ENCODE measurements at places on chromosomes 7 and 10. TPM values are rescaled to one million over a fixed set of nuclear protein-coding genes. Genes with fewer than 3 reads are reported as not detected.

DNA sequence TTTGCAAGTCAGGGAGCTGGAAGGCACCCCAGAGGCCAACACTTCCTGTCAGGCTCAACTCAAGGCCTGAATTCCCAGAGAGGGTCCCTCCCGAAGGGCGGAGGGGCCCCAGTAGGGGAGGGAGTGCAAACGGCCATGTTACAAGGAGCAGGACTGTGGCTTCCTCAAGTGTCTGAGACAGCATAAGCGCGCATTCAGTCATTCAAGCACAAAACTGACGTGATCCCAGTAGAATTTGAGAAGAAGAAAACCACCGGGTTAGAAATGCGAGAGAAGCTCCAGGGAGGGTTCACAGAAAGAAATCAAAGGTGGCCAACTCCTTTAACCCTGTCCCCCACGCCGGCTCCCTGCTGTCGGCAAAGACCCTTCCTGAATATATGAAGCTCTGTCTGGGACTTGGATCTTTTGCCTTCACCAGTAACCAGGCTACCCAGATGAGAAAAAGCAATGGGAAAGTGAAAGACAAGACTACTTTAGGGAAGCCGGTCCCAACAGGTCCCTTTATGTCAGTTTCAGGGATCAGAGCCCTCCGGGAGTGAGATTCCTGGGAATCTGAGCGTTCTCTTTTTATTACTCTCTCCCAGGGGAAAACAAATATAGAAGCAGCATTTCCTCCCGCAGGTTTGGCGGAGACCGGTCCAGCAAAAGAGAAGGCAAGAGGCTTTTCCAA lies 1.3 kb downstream of the AFAP1L2 start:
- DNase-seq = no peak

- DNase-seq = no peak
These were observed 53.0 kb upstream of the LRRC17 start for GRCh38 chr7:102859799-102860125.

DNA sequence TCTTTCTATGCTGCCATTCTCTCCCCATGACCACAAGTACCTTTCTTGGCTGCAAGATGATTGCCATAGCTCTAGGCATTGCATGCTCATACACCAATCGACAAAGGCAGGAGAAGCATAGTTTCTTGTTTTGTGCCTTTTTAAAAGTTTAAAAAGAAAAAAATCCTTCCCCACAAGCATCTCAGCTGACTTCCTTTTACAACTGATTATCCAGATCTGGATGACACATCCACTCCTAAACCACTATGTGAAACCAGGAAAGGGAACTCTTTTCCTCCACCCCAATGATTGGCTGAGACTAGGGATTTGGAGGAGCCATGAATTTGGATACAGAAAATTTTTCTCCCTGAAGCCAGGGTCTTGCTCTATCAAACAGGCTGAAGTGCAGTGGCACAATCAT lies 14.5 kb upstream of the LRRC4 start:
- DNase-seq = no peak

GRCh38 chr7:44909596-44910389 lies 24.5 kb upstream of the PURB start:
- no peak for DNase-seq

DNA sequence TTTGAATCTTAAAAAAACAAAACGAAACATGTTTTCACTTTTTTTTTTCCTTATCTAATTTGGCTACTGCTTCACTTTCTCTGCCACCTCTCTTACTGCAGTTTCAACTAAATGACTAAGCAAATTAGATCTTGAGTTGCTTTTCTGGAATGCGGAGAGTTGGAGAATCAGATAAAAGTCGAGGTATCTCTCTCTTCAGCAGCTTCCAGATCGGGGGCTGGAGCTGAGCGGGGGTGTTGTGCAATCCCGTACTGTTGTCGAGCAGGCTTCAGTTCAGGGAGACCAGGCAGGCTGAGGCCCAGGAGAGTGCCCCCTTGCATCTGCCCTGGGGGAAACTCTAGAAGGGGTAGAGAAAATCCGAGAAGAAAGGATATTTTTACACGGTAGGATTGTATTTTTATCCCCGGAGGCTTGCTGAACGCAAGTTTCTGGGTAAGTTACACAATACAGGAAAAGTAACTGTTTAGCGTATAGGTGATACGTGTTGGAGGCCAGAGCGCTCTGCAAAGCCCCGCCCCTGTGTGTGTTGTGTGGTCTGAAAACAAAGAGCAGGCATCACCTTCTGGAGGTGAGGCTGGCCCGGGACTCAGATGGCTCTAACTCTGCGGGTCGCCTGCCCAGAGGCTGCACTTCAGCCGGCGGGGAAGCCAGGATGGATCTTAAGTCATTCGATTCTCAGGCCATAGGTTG lies 116.6 kb downstream of the KLF6 start:
- no peak for DNase-seq

- DNase-seq = no peak
These were observed 50.8 kb downstream of the PIK3CG start for GRCh38 chr7:106915873-106916272.

DNA sequence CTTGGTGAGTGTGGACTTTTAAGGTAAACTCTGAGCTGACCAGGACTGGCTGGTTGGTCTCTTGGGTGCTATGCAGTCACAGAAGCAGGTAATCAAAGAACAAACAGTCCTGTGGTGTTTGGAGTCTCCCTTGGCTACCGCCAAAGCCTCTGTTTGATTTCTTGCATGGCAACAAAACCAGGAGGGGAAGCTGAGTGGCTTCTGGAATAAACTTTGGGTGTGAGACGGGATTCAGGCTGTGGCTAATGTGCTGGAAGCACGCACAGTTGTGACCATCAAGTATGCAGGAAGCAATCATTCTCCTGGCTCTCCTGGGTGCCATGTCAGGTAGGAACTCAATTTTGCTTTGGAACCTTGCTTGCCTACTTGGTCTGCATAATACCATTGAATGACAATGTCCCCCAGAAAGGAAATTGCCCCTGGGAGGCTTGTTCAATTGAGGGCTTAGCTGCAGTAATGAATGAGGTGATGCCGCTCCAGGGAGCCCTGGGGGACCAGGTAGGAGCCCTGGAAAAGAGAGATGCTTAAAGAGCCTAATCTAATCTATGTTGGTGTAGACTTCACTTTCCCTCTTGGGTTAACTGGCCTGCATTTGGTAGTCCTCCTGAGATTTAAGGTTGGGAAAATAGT lies at the start of gene CDHR3:
CDHR3 (plus strand) TSS at position 227 of the 630 bp plus-strand sequence; CDS start at position 282, 55 bp downstream.
- no peak for DNase-seq

GRCh38 chr7:106693677-106694353 lies 32.9 kb upstream of the CCDC71L start:
- DNase-seq = no peak

- peak; percentile 61 for DNase-seq
These were observed 26.2 kb downstream of the ADK start for GRCh38 chr10:74177140-74177677.

- DNase-seq = no peak
These were observed 208.1 kb downstream of the SORCS1 start for GRCh38 chr10:106956216-106956915.

GRCh38 chr10:68212721-68213352 lies 19.1 kb downstream of the ATOH7 start:
- no peak for DNase-seq

DNA sequence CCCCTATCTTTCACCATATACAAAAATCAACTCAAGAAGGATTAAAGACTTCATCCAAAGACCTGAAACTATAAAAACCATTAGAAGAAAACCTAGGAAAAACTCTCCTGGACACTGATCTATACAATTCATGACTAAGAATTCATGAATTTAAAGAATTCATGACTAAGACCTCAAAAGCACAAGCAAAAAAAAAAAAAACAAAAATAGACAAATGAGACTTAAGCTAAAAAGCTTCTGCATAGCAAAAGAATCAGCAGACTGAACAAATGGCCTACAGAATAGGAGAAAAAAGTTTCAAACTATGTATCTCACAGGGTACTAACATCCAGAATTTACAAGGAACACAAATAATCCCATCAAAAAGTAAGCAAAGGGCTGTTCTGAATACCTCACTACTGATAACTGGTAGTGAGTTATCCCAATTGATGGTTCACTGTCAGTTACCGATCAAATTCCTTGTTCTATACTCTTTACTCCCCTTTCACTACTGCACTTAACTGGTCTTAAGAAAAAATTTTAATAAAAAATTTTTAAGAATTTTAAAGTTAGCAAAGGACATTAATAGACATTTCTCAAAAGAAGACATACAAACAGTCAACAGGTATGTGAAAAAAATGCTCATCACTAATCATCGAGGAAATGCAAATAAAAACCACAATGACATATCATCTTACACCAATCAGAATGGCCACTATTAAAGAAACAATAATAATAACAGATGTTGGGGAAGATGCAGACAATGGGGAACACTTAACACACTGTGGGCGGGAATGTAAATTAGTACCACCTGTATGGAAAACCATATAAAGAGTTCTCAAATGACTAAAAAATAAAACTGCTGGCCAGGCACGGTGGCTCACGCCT lies 33.2 kb downstream of the KMT2C start:
- no peak for DNase-seq

GRCh38 chr7:120843109-120843508 lies 14.8 kb downstream of the TSPAN12 start:
- no peak for DNase-seq

DNA sequence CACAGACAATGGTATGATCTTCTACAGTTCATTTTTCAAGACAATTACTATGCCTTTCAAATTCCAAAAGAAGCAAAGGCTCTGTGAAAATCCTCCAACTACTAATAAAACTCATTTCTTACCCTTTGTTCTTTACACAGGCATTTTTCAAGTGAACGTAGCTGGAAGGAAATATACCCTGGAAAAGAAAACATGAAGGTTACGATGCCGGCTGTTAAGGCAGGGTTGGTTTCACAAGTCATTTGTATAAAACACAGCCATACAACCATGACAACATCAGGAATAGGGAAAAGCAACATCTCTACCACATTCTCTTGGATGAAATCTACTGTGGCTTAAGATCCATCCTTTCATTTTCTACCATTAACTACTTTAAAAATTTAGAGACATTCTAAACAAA lies 207.9 kb downstream of the DOCK4 start:
- no peak for DNase-seq

GRCh38 chr10:93072713-93073538 lies 767 bp upstream of the CYP26A1 start:
- DNase-seq = no peak

The TAC1 gene
- 0.66 TPM for polyA plus RNA-seq

The MICALL2 gene
- 93.6 TPM for polyA plus RNA-seq

The DGKB gene
- 0.92 TPM for polyA plus RNA-seq

The FEZF1 gene
- polyA plus RNA-seq = not detected

The ZCWPW1 gene
- polyA plus RNA-seq = 8.0 TPM

The LRIT1 gene
- not detected for polyA plus RNA-seq

The HABP2 gene
- 8.8 TPM for polyA plus RNA-seq

The CYP3A7 gene
- polyA plus RNA-seq = 0.11 TPM

The NPSR1 gene
- polyA plus RNA-seq = not detected

The CLRN3 gene
- not detected for polyA plus RNA-seq

The GPR85 gene
- polyA plus RNA-seq = 1.2 TPM

The PALS2 gene
- polyA plus RNA-seq = 4.1 TPM
